ENCODE measurements at places on chromosomes 6 and 20.

DNA sequence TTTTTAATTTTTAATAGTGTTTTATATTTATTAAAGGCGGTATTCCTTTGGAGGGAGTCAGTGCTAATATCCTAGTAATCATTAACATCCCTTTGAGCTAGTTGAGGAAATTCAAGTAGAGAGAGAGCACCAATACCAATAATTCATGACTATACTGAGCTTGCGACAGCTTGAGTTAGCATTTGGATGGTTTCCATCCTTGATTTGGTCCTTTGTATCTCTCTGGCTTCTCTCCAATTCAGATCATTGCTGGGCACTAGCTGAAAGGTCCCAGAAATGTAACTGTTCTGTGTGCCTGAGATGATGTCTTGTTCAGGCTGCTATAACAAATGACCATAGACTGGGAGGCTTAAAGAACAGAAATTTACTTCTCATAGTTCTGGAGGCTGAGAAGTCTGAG, 77.0 kb downstream of the RNF144B start:
- no peak for DNase-seq

DNA sequence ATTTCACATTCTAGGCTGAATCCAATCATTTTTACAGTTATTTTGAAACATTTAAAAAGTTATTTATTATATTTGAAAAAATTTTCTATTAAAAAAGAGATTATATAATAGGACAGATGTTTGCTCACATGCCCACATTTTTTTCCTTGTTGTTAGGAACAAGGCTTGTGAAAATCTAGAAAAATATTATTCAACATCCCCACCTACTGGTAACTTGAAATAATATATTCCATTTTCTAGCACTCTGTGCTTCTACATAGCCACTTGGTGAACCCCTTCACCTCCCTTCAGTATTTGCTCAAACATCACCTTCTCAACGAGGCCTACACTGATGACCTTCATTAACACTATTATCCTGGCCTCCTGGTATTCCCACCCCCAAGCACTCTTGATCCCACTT, 18.3 kb upstream of the GPRC6A start:
- peak; percentile 13 for DNase-seq

DNA sequence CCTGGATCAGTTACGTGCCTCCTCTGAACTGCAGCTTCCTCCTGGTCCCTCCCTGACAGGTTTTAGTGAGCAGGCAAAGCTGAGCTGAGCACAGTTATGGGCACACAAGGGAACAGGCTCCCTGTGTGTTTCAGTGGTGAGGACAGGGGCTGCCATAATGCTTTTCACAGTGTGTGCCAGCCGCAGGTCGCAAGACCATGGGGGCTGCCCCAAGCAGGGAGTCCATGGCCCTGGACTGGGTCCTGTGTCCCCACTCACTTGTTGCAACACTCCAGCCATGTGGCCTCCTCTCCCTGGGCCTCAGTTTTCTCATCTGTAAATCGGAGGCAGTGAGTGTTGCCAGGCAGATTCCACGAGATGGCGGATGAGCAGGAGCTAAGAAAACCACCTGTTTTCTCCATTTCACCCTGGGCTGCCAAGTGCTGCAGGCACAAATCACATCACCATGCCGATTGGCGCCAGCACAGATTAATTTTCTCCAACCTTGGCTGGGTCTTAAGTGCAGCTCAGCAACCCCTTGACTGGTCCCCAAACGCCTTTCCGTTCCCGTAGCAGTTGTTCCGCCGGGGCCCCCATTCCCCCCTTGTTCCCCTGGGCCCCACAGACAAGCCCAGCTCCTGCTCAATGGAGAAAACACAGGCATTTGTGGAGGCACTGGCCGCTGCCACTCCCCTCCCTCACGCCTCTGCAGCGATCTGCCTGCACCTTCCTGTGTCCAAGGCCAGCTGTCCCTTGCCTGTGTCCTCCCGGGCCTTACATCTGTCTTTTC, 57.1 kb upstream of the NNAT start:
- DNase-seq: no peak

GRCh38 chr6:109686566-109687265, 4.3 kb downstream of the AK9 start:
- no peak for DNase-seq

DNA sequence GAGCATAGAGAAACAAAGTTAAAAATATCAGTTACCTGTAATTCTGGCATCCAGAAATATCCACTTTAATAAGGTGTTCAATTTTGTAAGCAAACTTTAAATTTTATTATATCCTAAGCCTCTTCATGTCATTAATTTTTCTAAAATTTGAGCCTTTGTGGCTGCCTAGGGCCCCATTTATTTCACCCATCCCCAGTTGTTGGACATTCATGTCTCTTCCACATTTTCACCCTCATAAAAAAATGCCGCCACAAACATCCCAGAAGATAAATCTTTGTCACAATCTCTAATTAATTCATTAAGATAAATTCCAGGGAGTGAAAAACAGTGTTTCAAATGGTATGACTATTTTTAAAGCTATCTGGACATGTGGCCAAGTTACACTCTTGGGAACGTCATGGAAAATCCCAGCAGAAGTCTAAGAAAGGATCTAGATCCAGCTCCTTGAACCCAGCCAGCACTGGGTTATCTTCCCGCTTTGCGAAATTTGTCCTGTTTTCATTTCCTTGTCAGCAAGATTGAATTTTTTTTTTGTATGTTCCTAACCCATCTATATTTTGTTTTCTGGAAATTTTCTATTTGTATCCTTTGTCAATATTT, 97.2 kb downstream of the TMEM242 start:
- no peak for DNase-seq

- no peak for DNase-seq
These were observed 416.6 kb downstream of the DHX35 start for GRCh38 chr20:39378776-39379175.

DNA sequence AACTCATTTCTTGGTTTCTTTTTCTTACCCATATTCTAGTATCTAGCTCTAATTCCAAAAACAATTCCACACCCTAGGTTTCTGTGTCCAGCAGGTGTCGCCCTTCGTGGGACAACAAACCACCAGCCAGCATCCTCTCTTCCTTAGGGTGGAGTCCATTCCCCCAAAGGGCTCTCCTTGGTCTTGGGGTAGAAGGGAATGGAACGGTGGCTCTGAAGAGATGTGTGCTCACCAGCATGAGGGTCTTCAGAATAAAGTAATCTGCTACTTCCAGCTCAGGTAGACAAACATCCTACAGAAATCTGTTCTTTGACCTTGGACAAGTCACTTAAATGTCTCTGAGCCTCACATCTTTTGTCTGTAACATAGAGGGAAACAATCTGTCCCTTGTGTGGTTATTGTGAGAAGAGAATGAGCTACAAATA, 7.2 kb downstream of the HLA-DMB start:
- peak; percentile 61 for DNase-seq

DNA sequence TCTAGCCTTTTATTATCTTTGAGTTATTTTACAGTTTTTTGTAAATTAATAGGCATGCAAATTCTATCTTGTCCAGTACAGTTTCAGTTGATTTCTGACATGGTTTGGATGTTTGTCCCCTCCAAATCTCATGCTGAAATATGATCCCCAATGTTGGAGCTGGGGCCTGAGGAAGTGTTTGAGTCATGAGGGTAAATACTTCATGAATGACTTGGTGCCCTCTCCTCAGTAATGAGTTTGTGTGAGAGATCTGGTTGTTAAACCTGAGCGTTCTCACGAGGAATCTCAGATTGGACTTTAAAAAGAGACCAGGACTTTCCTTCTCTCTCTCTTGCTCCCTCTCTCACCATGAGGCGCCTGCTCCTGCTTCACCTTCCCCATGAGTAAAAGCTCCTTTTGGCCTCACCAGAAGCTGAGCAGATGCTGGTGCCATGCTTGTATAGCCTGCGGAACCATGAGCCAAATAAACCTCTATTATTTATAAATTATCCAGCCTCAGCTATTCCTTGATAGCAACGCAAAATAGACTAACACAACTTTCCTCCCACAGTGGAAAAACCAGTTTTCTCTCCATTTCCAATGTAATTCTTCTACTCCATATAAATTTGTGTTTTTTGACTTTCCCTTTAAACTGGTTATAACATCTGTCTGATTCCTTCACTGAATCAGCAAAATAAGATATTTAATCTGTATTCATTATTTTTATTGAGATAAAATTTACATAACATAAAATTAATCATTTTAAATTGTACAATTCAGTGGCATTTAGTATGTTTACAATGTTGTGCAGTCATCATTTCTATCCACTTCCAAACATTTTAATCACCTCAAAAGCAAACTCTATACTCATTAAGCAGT, 78.7 kb upstream of the PRSS16 start:
- DNase-seq: no peak

DNA sequence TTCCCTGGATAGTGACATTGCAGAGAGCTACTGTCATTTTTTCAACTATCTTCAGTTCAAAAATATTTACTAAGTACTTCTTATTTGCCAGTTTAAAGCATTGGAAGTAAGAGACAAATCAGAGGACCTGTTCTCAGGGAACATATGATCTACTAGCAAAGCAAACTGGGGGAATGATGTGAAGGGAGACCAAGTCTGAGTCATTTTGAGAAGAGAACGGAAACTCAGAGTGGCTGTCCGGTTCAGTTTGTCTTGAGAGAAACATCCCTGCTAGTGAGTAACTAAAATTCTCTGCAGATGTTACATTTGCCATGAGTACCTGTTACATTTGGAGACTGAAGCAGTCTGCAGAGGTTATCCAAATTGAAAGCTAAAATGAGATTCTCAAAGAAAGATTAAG, 118.3 kb downstream of the KCNQ5 start:
- DNase-seq: no peak

GRCh38 chr6:44645276-44645675, 257.8 kb downstream of the CDC5L start:
- DNase-seq: no peak

GRCh38 chr6:158225767-158226166, 57.6 kb downstream of the GTF2H5 start:
- DNase-seq: no peak

DNA sequence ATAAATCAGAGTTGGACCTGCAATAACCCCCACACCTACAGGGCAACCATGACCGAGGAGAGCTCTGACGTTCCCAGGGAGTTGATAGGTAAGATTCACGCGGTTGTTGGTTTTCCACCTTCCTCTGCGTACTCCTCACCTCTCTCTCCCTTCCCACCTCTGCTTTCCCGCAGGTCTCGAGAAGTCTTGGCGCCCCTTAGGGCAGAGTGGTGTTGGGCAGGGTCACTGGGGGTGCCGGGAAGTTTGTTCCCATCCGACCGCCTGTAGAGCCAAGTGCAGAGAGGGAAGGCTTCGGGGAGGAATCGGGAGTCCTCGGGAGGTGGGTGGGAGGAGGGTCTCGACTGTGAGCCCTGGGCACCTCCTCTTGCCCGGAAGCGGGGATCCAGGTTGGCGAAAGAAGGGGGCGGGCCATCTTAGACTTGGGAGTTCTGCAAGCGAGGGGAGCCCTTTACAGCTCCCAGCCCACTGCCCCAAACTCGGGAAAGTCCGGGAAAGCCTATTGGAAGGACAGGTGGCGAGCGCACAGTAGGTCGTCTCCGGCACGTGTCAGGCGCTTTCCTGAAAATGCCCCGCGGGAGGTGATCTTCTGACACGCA, 672 bp downstream of the CARMIL1 start:
- no peak for DNase-seq

DNA sequence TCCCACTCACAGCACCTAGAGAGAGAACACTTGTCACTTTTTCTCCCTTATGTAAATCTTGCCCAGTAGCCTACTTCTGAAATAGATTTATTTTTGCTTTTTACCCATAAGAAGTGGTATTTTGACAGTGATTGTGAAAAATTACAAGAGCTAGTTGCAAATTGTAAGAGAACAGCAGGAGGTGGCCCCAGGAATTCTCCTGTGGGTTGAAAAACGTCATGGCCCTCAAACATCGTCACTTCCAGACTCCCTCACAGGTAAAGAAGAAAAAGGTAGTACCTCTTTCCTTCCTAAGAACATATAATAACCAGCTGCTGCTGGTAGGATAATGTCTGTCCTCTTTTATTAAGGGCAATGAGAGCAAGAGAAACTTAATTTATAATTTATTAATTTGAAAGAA, 69.5 kb upstream of the LAMP5 start:
- DNase-seq: no peak

GRCh38 chr20:15613530-15613929, 959.7 kb downstream of the KIF16B start:
- DNase-seq: no peak

GRCh38 chr6:42532038-42532669, 31.7 kb upstream of the UBR2 start:
- DNase-seq: peak; percentile 57

Data from astrocyte of the cerebellum (primary cell).